ENCODE measurements at places on chromosomes 4 and X.

- DNase-seq, result no peak
Measured at GRCh38 chr4:147725673-147726072, 6.2 kb upstream of the ARHGAP10 start.

GRCh38 chr4:139593091-139593564 is 37.1 kb upstream of the SETD7 start:
- no peak for DNase-seq

- DNase-seq, result no peak
Measured at GRCh38 chr4:32697281-32697814, 1977.2 kb downstream of the PCDH7 start.

DNA sequence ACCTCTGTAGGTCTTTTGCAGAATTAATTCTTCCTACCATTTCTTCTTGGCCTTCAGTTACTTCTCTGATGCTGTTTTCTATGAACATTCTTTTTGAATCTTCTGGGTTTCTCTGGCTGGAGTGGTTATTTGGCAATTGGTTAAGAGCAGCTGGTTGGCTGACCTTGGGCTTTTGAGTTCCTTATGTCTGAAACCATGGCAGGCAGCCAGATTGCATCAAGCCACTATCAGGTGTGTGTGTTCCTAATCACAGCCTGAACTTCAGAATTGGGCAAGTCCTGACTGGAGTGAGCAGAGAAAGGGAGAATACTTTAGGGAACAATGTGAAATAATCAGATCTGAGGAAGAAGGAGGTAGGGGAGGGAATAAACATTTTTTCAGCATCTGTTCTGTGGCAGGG is 90.2 kb downstream of the ARHGAP10 start:
- DNase-seq, result no peak

- no peak for DNase-seq
Measured at GRCh38 chr4:86891762-86892635, at the start of gene C4orf36. TSS of gene C4orf36 (minus strand) at chr4:86892422. CDS start at chr4:86891520, 902 bp downstream.
